B cell (primary cell): ENCODE measurements at places on chromosomes 11 and 22. TPM values are rescaled to one million over a fixed set of nuclear protein-coding genes. Genes with fewer than 3 reads are reported as not detected.

Gene CD3D
- polyA plus RNA-seq, result 1.7 and 7.0 TPM in 2 replicates

Gene ZNRF3
- 0.16 and 0.21 TPM in 2 replicates for polyA plus RNA-seq

Gene A4GALT
- 0.09 TPM in 1 of 2 replicates, not detected in the other for polyA plus RNA-seq

Gene MGAT3
- polyA plus RNA-seq, result 2.1 and 11.1 TPM in 2 replicates

Gene C22orf42
- not detected in 2 replicates for polyA plus RNA-seq

Gene KIRREL3
- polyA plus RNA-seq, result not detected in 2 replicates

Gene UCP3
- 6.3 and 8.9 TPM in 2 replicates for polyA plus RNA-seq

Gene CBLIF
- not detected in 2 replicates for polyA plus RNA-seq

Gene IGSF9B
- polyA plus RNA-seq, result 0.07 and 0.15 TPM in 2 replicates

Gene OR52A1
- polyA plus RNA-seq, result not detected in 2 replicates

Gene APLNR
- polyA plus RNA-seq, result not detected in 2 replicates

Gene CTSD
- 33.5 and 42.2 TPM in 2 replicates for polyA plus RNA-seq

Gene CHCHD10
- 67.1 and 124 TPM in 2 replicates for polyA plus RNA-seq

Gene FAM111B
- 2.5 and 3.6 TPM in 2 replicates for polyA plus RNA-seq

Gene ZP1
- 0.06 TPM in 1 of 2 replicates, not detected in the other for polyA plus RNA-seq

Gene SAC3D1
- 2.4 and 6.0 TPM in 2 replicates for polyA plus RNA-seq

Gene TRIM51
- polyA plus RNA-seq, result not detected in 2 replicates

Gene UBQLN3
- polyA plus RNA-seq, result not detected in 2 replicates

Gene HORMAD2
- polyA plus RNA-seq, result not detected in 2 replicates

Gene DRICH1
- polyA plus RNA-seq, result 0.37 and 2.1 TPM in 2 replicates

Gene FLRT1
- not detected in 2 replicates for polyA plus RNA-seq

Gene PHF21B
- polyA plus RNA-seq, result not detected in 2 replicates
